ENCODE measurements at places on chromosomes 2 and 18. TPM values are rescaled to one million over a fixed set of nuclear protein-coding genes. Genes with fewer than 3 reads are reported as not detected.

The STK25 gene
- 245 TPM for total RNA-seq

The TMEM17 gene
- 2.9 TPM for total RNA-seq

The LIPG gene
- total RNA-seq, result 9.1 TPM

The MXD1 gene
- total RNA-seq, result 7.0 TPM

The DIS3L2 gene
- 24.5 TPM for total RNA-seq

The UGT1A6 gene
- total RNA-seq, result 2.0 TPM

The NOSTRIN gene
- total RNA-seq, result 0.69 TPM

The GALNT14 gene
- total RNA-seq, result 12.7 TPM

The SLC25A12 gene
- total RNA-seq, result 21.4 TPM

The BMP10 gene
- total RNA-seq, result not detected

- no peak for DNase-seq
Measured at GRCh38 chr2:187978356-187978755, 313.3 kb upstream of the GULP1 start.

DNA sequence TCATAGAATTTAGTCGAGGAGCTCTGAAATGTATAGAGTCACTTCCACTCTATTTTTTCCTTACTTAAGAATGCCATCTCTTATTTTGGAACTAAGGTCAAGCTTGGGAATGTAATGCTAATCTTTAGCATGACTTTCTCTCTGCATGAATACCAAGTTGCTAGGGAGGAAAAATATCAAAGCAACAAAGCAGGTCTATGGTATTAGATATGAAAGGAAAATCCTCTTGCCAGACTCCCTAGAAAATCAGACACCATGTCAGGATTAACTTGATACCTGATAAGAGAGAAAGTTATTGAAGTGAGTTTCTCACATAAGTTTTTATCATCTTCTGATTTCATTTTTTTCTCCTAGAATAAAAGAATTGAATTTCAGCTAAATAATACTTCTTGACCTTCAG, 341.7 kb upstream of the ZNF804A start:
- DNase-seq, result no peak

DNA sequence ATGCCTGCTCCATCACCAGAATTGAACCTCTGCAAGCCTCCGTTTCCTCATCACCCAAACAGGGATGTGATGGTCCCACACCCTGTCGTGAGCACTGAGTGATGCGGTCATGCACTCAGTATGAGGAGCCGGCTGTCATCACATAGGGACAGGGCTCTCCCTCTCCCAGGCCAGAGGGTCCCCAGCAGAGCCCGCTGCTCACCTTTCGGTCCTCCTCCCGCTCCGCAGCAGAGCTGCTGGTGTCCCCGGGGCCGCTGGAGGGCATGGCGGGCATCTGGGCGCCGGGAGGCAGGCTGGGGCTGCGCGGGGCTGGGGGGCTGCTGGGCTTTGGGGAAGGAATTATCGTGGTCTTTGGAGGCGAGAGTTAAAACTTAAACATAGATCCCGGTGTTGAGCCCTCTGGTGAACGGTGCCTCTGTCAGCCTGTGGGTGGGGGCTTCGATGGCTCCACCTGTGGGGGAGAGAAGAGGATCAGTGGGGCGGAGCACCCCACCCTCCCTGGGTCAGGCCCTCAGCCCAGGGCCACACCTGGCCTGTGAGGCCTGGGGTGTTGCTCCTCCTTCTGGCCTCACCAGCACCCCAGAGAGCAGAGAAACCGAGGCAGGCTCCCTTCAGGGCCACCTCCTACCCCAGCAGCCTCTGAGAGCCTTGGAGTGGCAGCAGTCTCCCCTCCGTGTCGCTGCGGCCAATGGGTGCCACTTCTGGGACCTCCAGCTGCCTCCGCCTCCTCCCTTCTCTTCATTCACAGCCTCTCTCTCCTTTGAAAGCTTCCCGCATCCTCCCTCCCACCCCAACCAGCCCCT, 27.8 kb downstream of the DNMT3A start:
- DNase-seq, result no peak

GRCh38 chr2:118264232-118264990, 176.1 kb downstream of the INSIG2 start:
- no peak for DNase-seq

GRCh38 chr2:221530653-221531037, 41.5 kb downstream of the EPHA4 start:
- DNase-seq, result no peak

- no peak for DNase-seq
Measured at GRCh38 chr2:185880396-185880795, 141.8 kb downstream of the FSIP2 start.

DNA sequence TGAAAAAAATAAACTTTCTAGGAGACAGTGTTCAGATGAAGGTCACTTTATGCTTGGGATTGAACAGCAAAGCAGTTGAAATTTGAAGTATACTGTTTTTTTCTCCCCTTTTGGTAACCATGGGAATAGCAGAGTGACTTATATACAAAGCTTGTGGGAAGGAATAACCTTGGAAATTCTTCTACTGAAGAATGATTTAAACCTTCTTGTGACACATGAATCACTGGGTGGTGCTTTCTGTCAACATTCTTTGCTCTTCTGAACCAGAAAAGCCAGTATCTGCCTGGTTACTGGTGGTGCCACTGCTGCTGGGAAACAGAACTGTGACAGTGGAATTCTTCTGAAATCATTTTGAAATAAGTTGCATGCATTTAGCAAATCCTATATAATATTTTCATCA, 39.4 kb upstream of the RND3 start:
- DNase-seq, result peak; percentile 97

GRCh38 chr2:226766352-226767055, 33.1 kb downstream of the IRS1 start:
- DNase-seq, result no peak

DNA sequence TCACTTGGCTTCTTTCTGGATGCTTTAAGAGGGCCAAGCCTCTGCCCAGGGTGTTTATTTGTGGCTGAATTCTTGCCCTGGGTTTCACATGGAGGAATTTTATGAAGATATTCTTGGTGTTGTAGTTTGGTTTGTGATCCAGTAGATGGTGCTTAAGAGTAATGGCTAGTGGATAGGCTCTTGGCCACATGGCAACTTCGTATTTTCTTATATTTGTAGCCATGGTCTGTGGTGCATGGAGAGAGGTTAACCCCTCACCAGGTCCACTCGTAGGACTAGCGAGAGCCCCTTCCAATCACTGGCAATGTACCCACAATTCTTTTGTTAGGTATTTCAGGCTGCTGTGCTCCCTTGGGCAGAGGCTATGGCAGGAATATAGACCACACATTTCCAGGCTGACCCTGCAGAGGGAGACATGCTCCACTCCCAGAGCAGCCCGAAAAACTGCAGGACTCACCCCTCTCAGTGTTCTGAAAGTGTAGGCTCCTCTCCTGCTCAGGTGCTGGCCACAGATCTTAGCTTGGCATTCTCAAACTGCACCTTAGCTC, 582.1 kb upstream of the SETBP1 start:
- DNase-seq, result peak; percentile 53

DNA sequence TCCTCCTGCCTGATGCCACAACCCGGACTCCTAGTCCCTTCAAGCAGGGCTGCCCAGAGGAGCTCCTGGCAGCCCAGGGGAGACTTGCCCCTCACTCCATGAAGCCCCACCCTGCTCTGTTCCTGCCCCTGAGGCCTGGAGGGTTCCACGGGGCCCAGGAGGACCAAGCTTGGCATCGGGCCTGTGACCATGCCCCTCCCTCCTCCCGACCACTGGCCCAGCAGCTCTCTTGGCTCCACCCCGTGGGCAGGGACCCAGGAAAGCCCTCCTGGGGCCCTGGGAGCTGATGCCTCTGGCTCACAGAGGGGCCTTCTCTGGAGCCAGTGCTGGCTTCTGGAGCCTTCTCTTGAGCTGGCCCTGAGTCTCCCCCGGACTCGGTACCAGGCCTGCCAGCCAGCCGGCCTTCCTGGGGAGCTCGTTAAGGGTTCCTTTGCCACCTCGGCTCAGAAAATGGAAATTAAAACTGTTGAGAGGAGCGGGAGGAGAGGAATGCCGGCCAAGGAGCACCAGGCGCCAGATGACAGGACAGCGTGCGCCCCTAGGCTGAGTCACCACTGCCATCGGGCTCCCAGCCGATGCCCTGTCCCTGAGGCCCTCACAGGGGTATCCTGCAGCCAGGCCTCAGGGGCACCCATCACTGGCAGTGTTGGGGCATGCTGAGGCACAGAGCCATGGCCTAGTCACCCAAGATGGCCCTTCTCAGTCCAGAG, 40.6 kb upstream of the SNED1 start:
- DNase-seq, result no peak

- DNase-seq, result no peak
Measured at GRCh38 chr18:61851940-61852451, 40.8 kb downstream of the RNF152 start.

DNA sequence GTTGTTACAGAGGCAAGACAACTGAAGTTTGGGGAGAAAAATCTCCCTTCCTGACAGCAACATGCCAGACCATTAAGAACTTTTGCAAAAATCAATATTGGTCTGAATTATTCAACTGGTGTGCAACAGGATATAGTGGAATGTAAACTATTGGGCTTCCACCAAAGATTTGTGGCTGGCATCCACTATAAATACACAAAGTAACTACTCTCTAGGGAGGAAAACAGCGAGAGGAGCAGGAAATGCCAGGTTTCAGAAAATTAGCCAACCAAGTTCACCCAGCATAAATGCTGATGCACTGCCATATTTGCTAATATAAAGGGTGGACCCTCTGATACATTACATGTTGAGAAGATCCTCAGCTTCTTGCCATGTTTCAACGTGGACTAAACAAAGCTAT, 267.6 kb upstream of the LYPD1 start:
- DNase-seq, result peak; percentile 3

All from PC-3 (cell line).